Stomach (tissue), 19 donors: ENCODE measurements at places on chromosomes 11 and 22. TPM values are rescaled to one million over a fixed set of nuclear protein-coding genes. Genes with fewer than 3 reads are reported as not detected.
A peak's percentile ranks its signal among the peaks of the same experiment; 100 is the strongest.

MS4A6A gene
- 53.2 TPM for total RNA-seq

- DNase-seq, result peak; percentile 72
Measured at GRCh38 chr11:16605389-16605893, 133.0 kb upstream of the C11orf58 start.

DNA sequence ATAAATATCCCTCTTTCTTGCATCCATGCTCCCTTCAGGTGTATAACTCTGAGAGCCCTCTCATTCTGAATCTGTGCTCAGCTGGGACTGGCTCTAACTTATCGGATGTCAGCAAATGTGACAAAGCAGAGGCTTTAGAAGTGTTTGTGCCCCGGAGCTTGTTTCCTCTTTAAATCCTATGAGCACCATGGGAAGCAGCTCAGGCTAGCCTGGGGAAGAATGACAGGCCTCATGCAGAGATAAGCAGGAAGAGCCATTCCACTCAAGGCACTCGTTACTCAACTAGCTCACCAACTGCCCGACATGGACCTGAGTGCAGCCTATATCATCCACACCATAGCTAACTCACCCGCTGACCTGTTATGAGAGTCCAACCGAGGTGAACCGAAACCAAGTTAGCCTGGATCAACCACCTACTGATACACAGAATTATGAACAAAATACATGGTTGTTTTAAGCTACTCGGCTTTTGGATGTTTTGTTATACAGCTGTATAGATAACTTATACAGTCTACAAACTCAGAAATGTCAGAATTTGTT is 990.7 kb downstream of the NTM start:
- no peak for DNase-seq

GRCh38 chr22:48397531-48398180 is 1430.0 kb downstream of the BRD1 start:
- DNase-seq, result no peak

HTR3B gene
- 0.18 TPM for total RNA-seq

- DNase-seq, result no peak
Measured at GRCh38 chr11:79959318-79959717, 518.5 kb upstream of the TENM4 start.

DNA sequence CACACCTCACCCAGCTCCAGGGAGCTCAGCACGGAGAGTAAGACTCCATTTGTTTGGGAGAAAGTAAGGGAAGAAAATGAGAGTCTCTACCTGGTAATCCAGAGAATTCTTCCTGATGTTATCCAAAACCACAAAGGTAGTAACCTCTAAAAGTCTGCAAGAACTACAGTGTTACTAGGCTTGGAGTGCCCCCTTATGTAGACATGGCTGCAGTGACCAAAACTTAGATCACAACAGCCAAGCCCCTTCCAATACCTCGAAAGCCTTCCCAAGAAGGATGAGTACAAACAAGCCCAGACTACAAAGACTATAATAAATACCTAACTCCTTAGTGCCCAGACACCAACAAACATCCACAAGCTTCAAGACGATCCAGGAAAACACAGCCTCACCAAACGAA is 4.9 kb downstream of the UBE2L6 start:
- DNase-seq, result no peak

STX3 gene
- 92.1 TPM for total RNA-seq

CRYBB2 gene
- not detected for total RNA-seq

DNA sequence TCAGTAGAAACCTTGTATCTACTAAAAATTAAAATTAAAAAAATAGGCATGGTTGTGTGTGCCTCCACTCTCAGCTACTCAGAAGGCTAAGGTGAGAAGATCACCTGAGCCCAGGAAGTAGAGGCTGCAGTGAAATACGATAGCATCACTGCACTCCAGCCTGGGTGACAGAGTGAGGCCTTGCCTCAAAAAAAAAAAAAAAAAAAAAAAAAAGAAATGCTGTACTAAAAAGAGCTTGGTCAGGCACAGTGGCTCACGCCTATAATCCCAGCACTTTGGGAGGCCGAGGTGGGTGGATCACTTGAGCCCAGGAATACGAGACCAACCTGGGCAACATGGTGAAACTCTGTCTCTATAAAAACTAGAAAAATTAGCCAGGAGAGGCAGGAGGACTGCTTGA is 36.5 kb downstream of the SBF2 start:
- DNase-seq, result no peak

DNA sequence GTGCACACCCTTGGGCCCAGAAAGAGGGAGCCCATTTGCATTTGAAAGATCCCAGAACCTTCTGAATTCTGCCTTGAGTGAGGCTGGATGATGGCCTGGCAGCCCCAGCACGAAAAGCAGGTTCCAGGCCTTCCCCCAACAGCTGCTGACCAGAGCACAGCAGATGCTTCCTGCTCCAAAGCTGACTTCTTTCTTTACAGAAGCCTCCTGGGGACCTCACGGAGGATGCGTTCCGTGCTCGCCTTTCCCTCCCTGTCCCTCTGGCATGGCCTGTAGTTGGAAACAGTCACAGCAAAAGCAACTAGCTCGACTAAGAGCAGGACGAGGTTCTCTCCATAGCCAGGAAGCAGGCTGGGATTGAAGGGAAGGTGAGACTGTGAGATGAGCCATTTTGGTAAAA is 107.7 kb upstream of the B3GAT1 start:
- peak; percentile 41 for DNase-seq

- DNase-seq, result no peak
Measured at GRCh38 chr11:96082002-96082899, 158.3 kb upstream of the MTMR2 start.

DNA sequence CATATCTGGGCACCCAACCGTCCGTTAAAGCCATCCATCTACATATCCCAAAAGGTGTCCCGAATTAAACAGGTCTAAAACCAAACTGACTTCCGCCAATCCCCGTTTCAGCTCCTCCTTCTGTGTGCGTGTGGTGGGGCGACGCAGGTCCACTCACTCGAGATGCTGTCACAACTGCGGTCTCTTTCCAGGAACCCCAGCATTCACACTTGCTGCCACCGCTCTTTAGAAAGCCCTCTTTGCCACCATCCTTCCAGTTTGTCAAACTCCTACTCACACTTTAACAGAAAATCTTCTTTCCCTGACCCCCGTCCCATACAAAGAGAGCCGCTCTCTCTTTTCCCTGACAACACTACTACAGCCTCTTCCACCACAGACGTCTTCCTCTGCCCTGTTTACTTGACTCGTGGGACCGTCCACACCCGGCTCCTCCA is 467 bp downstream of the ESS2 start:
- peak; percentile 40 for DNase-seq

TRIM48 gene
- not detected for total RNA-seq

DNA sequence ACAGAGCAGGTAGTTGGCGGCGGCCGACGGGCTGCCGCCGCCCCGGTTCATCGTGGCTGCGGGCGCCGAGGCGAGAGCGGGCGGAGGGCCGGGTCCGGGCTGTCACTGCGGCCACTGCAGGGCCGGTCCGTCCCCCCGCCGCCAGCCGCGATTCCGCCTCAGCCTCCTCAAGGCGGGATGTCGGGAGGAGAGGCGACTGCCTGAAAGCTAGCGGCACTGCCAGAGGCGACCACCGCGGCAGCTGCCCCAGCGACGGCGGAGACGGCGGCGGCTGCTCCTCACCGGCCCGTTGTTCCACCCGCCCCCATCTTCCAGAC is 234 bp downstream of the SESN3 start:
- DNase-seq, result no peak

- no peak for DNase-seq
Measured at GRCh38 chr11:1942558-1943260, 4.4 kb upstream of the MRPL23 start.

GRCh38 chr11:61127991-61128390 is 25.7 kb downstream of the CD5 start:
- DNase-seq, result no peak

- peak; percentile 84 for DNase-seq
Measured at GRCh38 chr11:71433648-71434450, 14.3 kb downstream of the DHCR7 start.

TMEM191C gene
- 0.73 TPM for total RNA-seq

- no peak for DNase-seq
Measured at GRCh38 chr22:19680287-19680881, 33.9 kb upstream of the SEPTIN5 start.

DNA sequence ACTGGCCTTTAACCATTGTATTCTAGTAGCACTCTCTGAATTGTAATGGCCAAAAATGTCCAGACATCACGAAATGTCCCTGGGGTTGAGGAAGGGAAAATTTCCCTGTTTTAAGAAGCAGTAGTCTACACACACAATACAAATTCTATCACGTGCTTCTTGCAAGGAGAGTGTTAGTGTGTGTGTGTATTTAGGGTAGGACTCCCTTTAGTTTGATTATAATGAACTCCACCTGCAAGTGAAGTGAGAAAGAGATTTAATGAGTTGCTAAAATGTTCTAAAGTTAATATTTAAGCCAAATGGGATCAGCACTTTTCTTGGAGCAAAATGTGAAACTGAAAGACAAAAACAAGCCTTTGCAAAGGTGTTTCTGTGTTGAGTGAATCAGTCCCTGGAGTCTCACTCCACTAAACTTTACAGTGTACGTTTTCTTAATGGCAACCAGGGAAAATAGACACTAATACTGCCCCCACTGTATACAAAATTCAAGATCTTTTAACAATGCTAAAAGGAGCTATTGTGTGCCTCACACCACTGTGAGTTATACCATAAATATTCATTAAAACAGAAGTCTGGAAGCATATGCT is 590.3 kb upstream of the TENM4 start:
- DNase-seq, result peak; percentile 32

C11orf98 gene
- 58.2 TPM for total RNA-seq

DNA sequence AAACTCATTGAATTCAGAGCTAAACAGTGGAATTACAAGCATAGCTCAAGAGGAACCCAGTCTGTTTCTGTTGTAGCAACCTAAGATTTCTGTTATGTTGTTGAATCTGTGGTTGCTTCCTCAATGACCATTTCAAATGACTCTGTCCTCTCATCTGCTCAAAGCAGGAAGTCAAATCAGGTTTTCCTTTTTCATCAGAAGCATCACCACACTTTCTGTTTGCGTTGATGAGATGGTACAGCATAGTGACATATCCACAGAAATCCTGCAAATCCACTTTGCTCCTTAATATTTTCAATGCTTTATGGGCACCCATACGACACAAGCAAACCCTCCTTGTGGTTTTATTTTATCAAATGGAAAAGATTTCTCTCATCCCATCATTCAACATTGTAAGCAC is 12.6 kb upstream of the UCP2 start:
- peak; percentile 68 for DNase-seq

GRCh38 chr22:19788661-19789225 is 28.2 kb downstream of the TBX1 start:
- DNase-seq, result no peak

- DNase-seq, result no peak
Measured at GRCh38 chr22:22578702-22579424, 19.8 kb upstream of the PRAME start.

DNA sequence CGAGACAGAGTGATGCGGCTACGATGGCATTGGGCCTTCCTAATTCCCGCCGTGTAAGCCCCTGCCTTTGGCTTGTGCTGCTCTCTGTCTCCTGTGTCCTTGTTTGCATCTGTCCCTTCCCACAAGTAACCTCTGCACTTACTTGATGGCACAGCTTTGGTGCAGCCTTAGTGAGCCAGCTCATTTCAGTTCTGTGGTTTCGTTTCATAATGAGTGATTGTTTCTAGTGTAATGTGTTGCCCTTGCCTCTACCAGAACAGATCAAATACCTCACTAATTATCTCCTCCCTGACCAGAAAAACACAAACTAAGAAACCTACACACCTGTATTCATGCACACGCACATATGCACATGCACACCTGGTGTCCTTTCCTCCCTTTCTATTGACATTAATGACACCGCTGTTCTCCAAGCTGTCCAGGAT is 58.8 kb downstream of the GRK3 start:
- DNase-seq, result no peak

- peak; percentile 71 for DNase-seq
Measured at GRCh38 chr11:61294717-61295595, at the start of gene VWCE. TSS of gene VWCE (minus strand) at chr11:61295316. CDS start at chr11:61295037, 279 bp downstream.

- no peak for DNase-seq
Measured at GRCh38 chr11:2120359-2121100, 18.7 kb downstream of the IGF2 start.

DNA sequence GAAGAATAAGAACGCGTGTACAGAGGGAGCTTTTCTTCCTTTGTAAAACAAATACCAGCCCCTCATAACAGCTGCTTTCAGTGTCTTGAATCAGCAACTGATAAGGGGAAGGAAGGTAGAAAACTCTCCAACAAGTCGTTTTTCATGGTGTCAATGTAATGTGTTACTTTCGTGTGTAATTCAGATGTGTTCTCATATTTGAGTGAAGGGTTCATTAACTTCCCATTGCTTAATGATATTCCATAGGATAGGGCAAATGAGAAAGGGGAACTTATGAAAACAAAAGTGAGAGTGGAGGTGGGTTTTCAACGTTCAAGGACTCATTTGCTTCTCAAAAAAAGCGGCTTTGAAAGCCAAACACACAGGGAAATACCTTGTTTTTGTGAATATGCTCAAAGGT is 452.1 kb downstream of the NTM start:
- DNase-seq, result no peak

DNA sequence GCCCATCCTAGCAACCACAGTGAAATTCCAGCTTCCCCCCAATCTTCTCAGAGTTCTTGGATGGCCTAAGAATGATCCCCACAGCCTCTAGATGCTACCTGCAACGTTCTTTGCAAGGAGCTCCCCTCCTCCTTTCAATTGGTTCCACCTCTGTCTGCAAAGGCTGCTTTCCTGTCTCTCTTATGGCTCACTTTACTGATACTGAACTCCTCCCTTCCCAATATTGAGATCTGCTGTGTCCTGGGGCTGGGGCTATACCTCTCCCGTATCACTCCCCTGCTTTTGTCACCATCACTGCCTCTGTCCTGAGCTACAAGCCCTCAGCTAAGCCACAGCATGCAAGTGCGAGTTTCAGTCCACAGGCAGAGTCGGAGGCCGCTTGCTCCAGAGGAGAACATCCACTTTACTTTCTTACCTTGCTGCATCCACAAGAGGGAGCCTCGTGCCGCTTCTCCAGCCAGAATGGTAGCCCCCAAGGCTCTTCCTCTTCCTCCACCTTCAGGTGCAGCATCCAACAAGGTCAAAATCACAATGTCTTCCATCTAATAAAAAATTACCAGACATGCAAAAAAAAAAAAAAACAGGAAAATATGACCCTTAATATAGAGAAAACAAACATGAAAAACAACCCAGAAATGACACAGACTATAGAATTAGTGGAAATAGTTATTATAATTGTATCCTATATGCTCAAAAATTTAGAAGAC is 48.6 kb upstream of the TMEM45B start:
- DNase-seq, result peak; percentile 60

DNA sequence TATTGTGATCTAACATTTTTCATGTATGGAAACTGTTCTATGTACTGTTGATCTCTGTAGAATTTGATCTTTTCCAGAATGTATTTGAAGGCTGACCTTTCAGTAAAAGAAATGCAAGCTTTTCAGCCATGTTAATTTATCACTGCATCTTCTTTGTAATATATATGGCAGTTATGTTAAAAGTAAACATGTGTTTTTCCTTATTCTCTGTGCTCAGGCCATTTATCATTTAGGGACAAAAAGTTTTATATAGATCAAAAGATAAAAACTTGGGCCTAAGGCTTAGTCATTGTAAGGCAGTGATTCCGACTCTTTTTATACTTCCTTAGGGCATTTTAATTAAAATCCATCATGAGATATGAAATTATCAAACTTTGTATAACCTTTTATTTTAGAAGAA is 48.7 kb downstream of the KDM2A start:
- DNase-seq, result no peak
